ENCODE measurements at places on chromosomes 7 and 10.

- H3K27ac ChIP-seq: no peak overlapping the region
- no peaks in the 10 kb centered on the region for H3K4me1 ChIP-seq
- DNase-seq: no peak
- H3K36me3 ChIP-seq: no peaks in the 10 kb centered on the region
- no peak overlapping the region for H3K4me3 ChIP-seq
Measured at GRCh38 chr10:104816501-104816900, 175.4 kb downstream of the SORCS3 start.

DNA sequence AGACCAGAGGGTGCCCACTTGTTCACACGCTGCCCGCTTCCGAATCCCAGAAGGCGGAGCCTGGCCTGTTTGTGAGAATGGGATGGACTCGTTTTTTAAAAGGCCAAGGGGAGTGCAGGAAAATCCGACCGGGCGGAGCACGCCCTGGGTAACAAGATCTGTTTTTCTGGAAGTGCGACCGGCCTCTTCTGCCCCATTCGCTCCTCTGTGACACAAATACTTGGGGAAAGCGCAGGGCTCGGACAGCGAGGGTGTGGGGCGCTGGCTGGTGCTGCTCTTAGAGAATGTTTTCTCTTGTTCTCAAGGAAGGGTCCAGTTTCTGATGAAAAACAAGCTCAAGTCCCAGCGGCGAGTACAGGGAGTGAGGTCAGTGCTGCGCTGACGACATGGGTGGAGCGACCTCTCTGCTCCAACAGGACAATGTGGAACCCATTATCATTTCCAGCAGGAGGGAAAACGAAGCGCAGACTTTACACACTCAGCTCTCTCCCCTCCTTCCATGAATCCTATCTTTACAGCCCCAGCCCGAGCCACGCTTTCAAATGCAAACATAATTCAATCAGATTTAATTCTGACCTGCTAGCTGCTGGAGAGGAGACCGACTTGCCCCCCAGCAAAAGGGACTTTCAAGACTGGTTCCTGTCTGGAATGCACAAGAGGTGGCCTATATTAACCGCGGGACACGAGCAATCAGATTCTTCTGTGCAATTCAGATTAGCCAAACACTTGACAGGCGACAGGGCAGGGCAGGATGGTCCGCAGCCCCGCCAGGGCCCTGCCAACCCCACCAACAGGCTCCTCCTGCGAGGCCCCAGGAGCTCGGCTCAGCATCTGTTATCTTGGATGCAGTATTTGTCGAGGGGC lies 1.1 kb downstream of the RADIL start:
- peak; percentile 54 for DNase-seq
- peaks cover 35% of the 10 kb centered on the region for H3K4me1 ChIP-seq
- peak overlapping the region; percentile 70 for H3K27ac ChIP-seq

- no peaks in the 10 kb centered on the region for H3K4me1 ChIP-seq
- no peak for DNase-seq
- H3K36me3 ChIP-seq: peaks cover 9% of the 10 kb centered on the region
- H3K4me3 ChIP-seq: no peak overlapping the region
Measured at GRCh38 chr7:142901426-142902259, 16.1 kb upstream of the TRPV6 start.

DNA sequence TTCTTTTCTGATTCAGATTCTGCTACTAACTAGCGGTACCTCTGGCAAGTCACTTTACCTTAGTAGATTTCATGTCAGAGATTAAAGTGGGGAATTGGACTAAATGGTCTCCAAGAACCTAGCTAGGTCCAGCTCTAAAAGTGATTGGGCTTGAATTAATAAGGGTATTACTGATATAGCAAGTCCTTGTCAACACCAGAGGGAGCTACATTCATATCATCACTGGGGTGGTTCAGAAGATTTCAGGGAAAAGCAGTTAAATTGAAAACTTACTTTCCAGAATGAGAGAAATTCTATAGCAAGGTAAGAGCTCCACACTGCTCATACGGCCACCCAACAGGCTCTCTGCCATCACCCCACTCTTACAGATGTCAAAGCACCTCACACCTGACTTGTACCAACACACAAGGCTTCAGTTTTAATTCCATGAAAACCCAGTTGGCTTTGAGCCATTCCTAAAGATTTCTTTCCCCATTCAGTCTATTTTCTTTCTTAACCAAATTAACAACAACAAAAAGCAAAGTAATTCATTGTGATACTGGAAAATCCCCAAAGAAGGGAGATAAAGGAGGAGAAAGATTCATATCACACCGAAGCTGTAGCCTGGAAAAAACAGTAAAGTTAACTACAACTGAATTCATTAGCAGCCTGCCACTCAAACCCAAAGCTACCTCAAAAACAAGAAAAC lies 38.0 kb upstream of the SPOCK2 start:
- H3K27ac ChIP-seq: no peak overlapping the region
- peaks cover 28% of the 10 kb centered on the region for H3K4me1 ChIP-seq
- no peak overlapping the region for H3K4me3 ChIP-seq
- H3K36me3 ChIP-seq: peaks cover 37% of the 10 kb centered on the region

GRCh38 chr7:95213148-95213547 lies 111.2 kb downstream of the PON1 start:
- H3K4me3 ChIP-seq: no peak overlapping the region
- H3K4me1 ChIP-seq: peaks cover 9% of the 10 kb centered on the region
- H3K27me3 ChIP-seq: no peaks in the 10 kb centered on the region
- H3K36me3 ChIP-seq: peaks cover 56% of the 10 kb centered on the region
- DNase-seq: no peak

Measured in nephron progenitor cell (in vitro differentiated cells).